ENCODE measurements at places on chromosomes 7 and 10. TPM values are rescaled to one million over a fixed set of nuclear protein-coding genes. Genes with fewer than 3 reads are reported as not detected.

- H3K27ac ChIP-seq: no peak overlapping the region
- no peaks in the 10 kb centered on the region for H3K4me1 ChIP-seq
- peaks cover 2% of the 10 kb centered on the region for H3K27me3 ChIP-seq
- H3K36me3 ChIP-seq: no peaks in the 10 kb centered on the region
- no peak overlapping the region for H3K4me3 ChIP-seq
Observed at GRCh38 chr7:137828456-137828855, 18.3 kb downstream of the DGKI start.

DNA sequence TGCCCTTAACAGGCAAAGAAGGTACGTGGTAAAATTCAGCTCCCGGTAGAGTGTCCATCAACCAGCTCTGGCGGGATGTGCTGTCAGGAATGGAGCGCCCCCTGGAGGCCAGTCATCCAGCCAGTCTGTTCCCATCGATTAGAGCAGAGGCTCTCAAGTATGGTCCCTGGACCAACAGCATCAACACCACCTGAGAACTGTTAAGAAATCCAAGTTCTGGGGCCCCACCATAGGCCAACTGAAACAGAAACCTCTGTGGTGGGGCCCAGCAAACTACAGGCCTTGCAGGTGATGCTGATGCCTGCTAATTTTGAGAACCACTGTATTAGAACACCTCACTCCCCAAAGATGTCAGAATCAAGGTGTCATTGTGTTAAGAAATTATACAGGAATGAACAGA, 109.2 kb downstream of the DPY19L1 start:
- H3K27ac ChIP-seq: no peak overlapping the region
- H3K27me3 ChIP-seq: no peaks in the 10 kb centered on the region
- no peaks in the 10 kb centered on the region for H3K36me3 ChIP-seq
- no peak for DNase-seq
- H3K4me3 ChIP-seq: no peak overlapping the region
- no peaks in the 10 kb centered on the region for H3K4me1 ChIP-seq

DNA sequence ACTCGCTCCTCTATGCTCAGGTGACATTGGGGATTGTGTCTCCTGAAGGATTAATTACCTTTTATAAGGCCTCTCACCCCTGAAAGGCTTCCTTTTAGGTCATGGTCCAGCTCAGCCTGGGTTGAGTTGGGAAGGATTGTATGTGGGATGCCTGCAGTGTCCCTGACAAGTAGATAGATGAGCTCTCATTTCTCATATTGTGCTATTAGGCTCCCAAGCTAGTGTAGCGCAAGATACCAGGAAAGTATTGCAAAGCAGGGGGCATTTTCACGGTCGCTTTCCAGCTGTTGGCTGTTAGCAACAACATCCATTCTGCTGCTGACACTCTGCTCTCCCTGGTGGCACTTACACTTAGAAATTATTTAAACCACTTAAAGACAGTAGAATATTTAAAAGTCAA, 31.9 kb downstream of the NXPH1 start:
- no peak overlapping the region for H3K4me3 ChIP-seq
- H3K4me1 ChIP-seq: no peaks in the 10 kb centered on the region
- H3K27ac ChIP-seq: no peak overlapping the region
- no peaks in the 10 kb centered on the region for H3K36me3 ChIP-seq
- no peaks in the 10 kb centered on the region for H3K27me3 ChIP-seq
- DNase-seq: no peak

GRCh38 chr7:42483886-42484285, 246.9 kb upstream of the GLI3 start:
- no peak overlapping the region for H3K4me3 ChIP-seq
- DNase-seq: no peak
- no peaks in the 10 kb centered on the region for H3K27me3 ChIP-seq
- no peak overlapping the region for H3K27ac ChIP-seq

GRCh38 chr10:129413024-129413423, 54.0 kb upstream of the MGMT start:
- H3K4me3 ChIP-seq: no peak overlapping the region
- DNase-seq: no peak
- peaks cover 12% of the 10 kb centered on the region for H3K4me1 ChIP-seq
- no peaks in the 10 kb centered on the region for H3K36me3 ChIP-seq

DNA sequence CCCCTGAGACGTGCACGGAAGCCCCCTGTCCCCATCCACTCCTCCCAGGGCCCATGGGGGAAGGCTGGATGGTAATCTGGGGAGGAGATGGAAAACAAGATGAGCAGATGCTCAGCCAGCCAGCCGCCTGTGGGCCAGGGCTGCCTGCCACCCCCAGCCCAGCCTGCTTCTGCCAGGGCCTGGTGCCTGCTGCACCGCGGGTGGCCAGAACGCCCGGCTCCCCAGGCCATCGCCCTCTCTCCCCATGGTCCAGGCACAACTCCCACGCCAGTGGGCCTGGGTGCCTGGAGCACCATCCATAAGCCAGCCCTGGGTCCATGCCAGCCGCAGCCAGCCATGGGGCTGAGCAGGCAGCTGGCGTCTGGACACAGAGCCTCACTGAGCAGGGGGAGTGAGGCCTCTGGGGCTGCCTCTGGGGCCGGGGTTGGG, 57.2 kb upstream of the ELN start:
- DNase-seq: no peak
- no peak overlapping the region for H3K4me3 ChIP-seq
- no peaks in the 10 kb centered on the region for H3K27me3 ChIP-seq
- no peaks in the 10 kb centered on the region for H3K4me1 ChIP-seq
- no peak overlapping the region for H3K27ac ChIP-seq
- no peaks in the 10 kb centered on the region for H3K36me3 ChIP-seq

DNA sequence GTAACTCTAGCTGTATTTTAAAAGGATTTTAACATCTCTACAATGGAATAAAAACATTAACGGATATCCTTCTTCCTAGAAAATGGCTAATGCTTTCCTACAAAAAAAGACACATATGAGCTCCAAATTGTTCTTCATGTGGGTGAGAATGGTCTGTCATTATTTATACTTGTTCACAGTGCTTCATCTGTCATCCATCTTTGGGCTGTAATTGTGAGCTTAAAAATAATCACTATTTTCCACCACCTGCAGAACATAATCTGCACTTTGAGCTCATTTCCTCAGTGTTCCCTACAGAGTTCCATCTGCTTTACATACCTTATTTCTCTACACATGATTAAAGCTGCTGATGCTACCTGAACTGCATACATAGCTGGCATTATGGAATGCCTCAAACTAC, 979.1 kb upstream of the C7orf33 start:
- H3K36me3 ChIP-seq: no peaks in the 10 kb centered on the region
- H3K4me1 ChIP-seq: no peaks in the 10 kb centered on the region
- DNase-seq: no peak
- H3K27ac ChIP-seq: no peak overlapping the region
- no peaks in the 10 kb centered on the region for H3K27me3 ChIP-seq
- H3K4me3 ChIP-seq: no peak overlapping the region

GRCh38 chr7:84271543-84271942, 77.0 kb upstream of the SEMA3A start:
- no peaks in the 10 kb centered on the region for H3K27me3 ChIP-seq
- no peak overlapping the region for H3K4me3 ChIP-seq
- H3K27ac ChIP-seq: no peak overlapping the region

DNA sequence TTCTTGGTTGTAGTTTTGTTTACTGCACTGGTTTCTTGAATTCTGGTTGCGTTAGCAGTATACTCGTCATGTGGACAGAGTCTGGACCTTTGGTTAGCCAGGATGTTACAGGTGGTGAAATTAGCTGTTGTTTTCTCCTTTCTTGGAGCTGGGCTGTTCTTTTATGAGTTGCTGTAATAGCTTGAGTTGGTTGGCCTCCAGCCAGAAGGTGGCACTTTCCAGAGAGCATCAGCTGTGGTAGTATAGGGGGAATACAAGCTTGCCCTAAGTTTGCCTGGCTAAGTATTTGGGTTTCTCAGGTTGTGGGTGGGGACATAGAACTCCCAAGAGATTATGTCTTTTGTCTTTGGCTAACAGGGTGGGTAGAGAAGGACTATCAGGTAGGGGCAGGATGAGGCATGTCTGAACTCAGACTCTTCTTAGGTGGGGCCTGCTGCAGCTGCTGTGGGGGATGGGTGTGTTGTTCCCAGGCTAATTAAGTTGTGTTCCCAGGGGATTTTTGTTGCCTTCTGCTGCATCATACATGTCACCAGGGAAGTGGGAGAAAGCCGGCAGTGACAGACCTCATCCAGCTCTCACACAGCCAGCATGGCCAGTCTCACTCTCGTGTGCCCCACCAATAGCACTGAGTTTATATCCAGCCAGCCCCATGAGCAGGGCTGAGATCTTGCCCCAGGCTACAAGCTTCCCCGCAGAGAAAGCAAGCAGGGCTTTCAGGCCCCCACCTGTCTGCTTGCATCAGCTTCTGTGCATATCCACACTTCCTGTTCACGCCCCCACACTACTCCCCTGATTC, 246.7 kb upstream of the TPK1 start:
- H3K4me3 ChIP-seq: no peak overlapping the region
- no peaks in the 10 kb centered on the region for H3K27me3 ChIP-seq
- no peak for DNase-seq
- no peaks in the 10 kb centered on the region for H3K36me3 ChIP-seq

DNA sequence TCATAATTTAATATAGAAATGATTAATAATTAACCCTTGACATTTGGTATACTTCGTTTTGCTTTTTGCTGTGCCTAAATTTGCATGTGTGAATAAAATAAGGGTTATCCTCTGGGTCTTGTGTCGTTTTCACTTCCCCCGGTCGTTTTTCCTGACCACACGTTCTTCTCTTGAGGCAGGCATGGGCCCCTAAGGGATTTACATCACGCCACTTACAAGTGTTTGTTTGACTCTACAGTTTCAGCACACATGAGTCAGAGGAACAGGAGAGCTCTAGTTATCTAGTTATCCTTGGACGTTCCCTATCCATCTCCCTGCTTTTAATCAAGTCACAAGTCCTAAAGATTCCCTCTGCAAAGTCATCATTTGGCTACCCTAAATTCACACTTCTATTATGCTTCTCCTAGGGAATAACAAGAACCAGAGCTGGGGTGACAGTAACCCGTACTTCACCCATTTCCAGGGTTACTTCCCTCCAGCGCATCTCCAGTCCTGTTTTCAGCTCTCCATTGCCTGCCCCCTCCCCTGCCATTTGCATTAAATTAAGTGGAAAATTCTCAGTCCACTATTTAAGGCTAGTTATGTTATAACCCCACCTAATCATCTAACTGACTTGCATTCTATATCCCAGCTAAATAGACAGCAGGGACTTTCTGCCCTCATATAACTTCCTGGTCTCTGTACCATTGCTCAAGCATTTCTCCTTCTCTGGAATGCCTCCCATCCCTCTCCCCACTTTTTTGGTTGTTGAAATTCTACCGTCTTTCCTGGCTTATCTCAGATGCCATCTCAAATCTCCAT, 206.9 kb downstream of the PTEN start:
- no peaks in the 10 kb centered on the region for H3K36me3 ChIP-seq
- H3K27ac ChIP-seq: no peak overlapping the region
- H3K4me3 ChIP-seq: no peak overlapping the region
- no peaks in the 10 kb centered on the region for H3K4me1 ChIP-seq

DNA sequence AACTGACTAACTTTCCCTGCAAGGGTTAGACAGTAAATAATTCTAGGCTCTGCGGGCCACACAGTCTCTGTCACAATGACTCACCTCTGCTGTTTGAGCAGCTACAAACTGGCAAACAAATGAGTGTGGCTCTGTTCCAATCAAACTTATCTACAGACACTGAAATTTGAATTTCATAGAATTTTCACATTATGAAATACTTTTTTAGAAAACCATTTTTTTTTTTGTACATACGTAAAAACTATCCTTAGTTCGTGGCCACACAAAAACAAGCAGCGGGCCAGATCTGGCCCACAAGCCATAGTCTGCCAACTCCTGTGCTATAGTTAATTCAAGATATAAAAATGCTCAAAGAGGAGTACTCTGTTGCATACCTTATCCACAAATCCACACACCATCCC, 32.6 kb downstream of the PIP4K2A start:
- H3K27me3 ChIP-seq: no peaks in the 10 kb centered on the region
- H3K4me3 ChIP-seq: no peak overlapping the region

SLC13A4 gene
- total RNA-seq: not detected

PLEKHA1 gene
- total RNA-seq: 58.8 TPM

ACTA2 gene
- total RNA-seq: 13.0 TPM

CYP2C9 gene
- total RNA-seq: not detected

DENND10 gene
- 50.1 TPM for total RNA-seq

VPS37D gene
- 2.0 TPM for total RNA-seq

TWIST1 gene
- not detected for total RNA-seq

SEMA3D gene
- 10.3 TPM for total RNA-seq

GRID2IP gene
- not detected for total RNA-seq

ARHGAP12 gene
- 19.2 TPM for total RNA-seq

All from endothelial cell of umbilical vein (primary cell).